ENCODE measurements at places on chromosomes 5 and 9. TPM values are rescaled to one million over a fixed set of nuclear protein-coding genes. Genes with fewer than 3 reads are reported as not detected.

The ATOX1 gene
- total RNA-seq: 28.6 TPM

The PRDM9 gene
- not detected for total RNA-seq

The MBLAC2 gene
- 6.4 TPM for total RNA-seq

The TMEM252 gene
- not detected for total RNA-seq

The SV2C gene
- total RNA-seq: 0.08 TPM

The HACD4 gene
- total RNA-seq: 4.8 TPM

The LCN9 gene
- total RNA-seq: not detected

The ZMAT2 gene
- 118 TPM for total RNA-seq

The PLPP6 gene
- total RNA-seq: 4.6 TPM

The SPINK4 gene
- total RNA-seq: not detected

The TMEM215 gene
- not detected for total RNA-seq

The PRSS3 gene
- 5.7 TPM for total RNA-seq

The C5orf52 gene
- not detected for total RNA-seq

The GTF3C4 gene
- total RNA-seq: 16.4 TPM

The ABCA1 gene
- 40.1 TPM for total RNA-seq

The PCDHGA5 gene
- 1.7 TPM for total RNA-seq

The FRMD3 gene
- 2.0 TPM for total RNA-seq

The ARAP3 gene
- 6.2 TPM for total RNA-seq

The PLAC8L1 gene
- total RNA-seq: not detected

The CHD1 gene
- 44.4 TPM for total RNA-seq

The HBEGF gene
- total RNA-seq: 0.41 TPM

The PCDHGB1 gene
- 3.1 TPM for total RNA-seq

The COL15A1 gene
- total RNA-seq: 25.1 TPM

The ANKRD18A gene
- total RNA-seq: 0.09 TPM

The PAIP2 gene
- total RNA-seq: 77.3 TPM

The ANKDD1B gene
- total RNA-seq: 3.8 TPM

The GAPT gene
- total RNA-seq: not detected

The NR6A1 gene
- 1.2 TPM for total RNA-seq

The LOX gene
- total RNA-seq: 193 TPM

The CFAP90 gene
- total RNA-seq: not detected

The ADRB2 gene
- 0.16 TPM for total RNA-seq

The TAS2R1 gene
- total RNA-seq: not detected

The RACK1 gene
- 4,931 TPM for total RNA-seq

The SHOC1 gene
- total RNA-seq: 0.09 TPM

Measured in fibroblast of the aortic adventitia (primary cell).